CD4-positive, alpha-beta T cell treated with Interleukin-17A for 1 hour (primary cell): ENCODE measurements at places on chromosomes 6 and 20.

DNA sequence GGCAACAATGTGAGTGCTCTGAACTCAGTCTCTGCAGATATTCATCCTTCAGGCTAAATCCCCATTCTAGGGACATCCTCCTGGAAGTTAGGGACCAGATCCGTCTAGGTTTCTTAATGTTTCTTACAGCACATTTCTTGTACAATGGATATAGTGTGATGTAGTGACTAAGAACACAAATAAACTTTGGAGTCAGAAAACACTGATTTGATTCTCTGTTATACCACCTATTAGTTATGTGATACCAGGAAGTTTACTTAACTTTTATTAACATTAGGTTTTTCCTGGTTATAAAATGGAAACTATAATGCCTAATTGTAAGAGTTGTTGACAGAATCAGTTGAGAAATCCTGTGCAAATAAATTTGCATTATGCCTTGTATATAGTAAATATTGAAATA, 57.6 kb upstream of the KCNQ5 start:
- DNase-seq, result no peak

GRCh38 chr6:138815797-138816528, 20.1 kb downstream of the ECT2L start:
- peak; percentile 59 for DNase-seq

- DNase-seq, result no peak
Observed at GRCh38 chr20:11850901-11851300, 66.8 kb upstream of the BTBD3 start.

DNA sequence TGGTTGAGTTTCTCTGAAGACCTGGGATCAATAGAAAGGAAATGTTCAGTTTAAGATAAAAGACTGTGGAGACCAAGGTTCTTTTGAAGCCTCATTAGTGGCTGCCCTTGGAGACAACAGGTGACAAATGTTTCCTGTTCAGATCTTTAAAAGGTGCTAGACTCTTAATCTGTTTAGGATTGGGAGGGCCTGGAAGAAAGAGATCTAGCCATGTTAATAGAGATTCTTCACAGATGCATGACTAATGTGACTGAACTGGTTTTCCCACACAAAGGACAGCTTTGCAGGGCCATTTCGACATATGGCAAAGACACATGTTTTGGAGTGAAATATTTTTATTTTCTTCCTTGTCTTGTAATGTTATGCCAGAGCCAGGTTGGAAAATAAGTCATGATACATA, 82.2 kb downstream of the WDR27 start:
- DNase-seq, result no peak

DNA sequence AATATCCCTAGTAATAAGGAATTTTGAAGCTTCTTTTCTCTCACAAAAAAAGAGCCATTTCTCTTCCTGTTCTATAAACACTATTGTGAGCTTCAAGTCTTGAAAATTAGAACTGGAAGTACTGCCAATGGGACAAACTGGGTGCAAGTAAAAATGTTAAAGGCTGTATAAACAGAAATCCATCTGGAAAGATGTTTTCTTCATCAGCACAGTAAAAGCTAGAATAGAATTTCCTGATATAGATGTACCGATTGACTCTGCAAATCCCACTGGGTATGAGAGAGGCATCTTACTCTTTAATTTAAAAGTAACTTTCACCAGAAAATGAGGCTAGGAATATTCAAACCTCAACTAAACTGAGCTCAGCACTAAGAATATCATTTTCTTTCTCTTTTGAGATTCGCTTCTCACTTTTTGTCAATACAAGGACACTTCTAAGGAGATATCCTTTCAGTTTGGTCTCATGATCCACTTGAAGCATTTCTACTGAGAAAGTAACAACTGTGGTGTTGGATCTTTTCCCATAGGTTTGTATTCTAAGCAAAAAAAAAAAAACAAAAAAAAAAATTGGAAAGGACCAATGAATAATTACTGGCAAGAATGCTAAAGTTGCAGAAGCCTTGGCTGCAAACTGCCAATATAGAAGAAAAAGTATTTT, 169.0 kb upstream of the PRDM1 start:
- no peak for DNase-seq

DNA sequence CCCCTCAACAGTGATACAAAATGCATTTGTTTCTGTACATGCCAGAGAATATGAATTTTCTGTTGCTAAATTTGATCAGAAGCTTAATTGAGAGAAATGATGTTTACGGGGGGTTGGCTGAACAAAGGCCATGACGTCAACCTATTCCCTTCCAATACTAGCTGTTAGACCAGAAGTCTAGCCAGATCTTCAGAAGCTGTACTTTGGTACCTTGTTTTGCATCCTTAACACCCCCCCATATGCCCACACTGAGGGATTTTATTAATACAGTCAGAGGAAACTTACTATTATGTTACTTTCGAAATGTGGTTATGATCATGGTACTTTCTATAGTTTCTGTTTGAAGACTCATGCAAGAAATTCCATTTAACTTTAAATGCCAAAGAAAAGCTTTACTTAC, 3.1 kb downstream of the NCOA7 start:
- peak; percentile 43 for DNase-seq

DNA sequence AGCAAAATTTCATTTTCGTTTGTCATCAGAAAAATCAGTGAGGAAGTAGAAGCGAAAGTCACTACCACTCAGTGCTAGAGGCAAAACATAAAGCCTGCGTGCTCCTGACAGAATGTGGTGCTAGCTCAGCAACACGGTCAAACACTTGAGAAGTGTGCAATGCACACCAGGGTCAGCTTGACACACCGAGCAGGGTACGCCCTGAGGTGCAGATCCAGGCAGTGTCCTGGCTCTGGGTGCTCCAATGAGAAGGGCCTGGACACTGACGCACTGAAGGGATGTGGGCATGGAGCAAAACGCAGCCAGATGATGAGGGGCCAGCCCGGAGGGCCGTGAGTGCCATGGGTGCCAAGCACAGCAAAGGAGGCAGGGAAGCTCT, 5.9 kb downstream of the RNASET2 start:
- peak; percentile 45 for DNase-seq

GRCh38 chr20:24437196-24438082, 32.0 kb upstream of the SYNDIG1 start:
- no peak for DNase-seq

DNA sequence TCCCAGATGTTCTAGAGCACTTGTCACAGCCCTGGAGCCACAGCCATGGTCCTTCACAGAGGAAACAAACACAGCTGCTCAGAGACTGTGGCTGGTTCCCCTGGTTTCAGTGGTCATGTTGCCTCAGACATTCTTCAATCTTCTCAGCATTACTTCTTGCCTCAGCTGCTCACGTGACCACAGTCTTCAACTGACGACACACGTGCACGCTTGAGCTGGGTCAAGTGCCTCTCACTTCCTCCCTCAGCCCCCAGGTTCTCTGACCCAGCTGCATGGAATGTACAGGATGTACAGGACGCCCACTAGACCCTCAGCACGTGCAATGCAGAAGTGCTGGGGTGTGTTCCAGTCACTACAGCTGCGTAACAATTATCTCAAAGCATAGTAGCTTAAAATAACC, 159.8 kb upstream of the GGTLC1 start:
- peak; percentile 43 for DNase-seq

GRCh38 chr6:146389740-146390139, 153.9 kb upstream of the RAB32 start:
- no peak for DNase-seq

- DNase-seq, result no peak
Observed at GRCh38 chr6:42550277-42550676, 13.6 kb upstream of the UBR2 start.

GRCh38 chr6:69795469-69796072, 1.2 kb downstream of the LMBRD1 start:
- DNase-seq, result no peak

DNA sequence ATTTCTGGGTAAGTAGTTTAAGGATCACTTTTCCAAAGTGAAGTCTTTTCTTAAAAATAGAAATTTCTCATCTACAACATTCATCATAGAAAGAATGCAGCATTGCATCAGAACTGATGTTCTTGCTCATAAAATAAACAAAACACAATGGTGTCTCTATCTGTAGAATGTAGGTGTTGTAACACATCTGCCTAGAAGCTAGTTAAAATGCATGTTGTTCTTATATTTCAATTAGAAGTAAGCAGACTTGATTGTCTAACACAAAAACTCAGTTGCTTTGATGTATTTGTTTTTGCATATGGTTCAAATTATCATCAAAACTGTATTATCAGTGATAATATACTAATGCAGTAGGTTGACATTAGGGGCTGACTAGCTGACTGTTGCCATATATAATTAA, 654.7 kb upstream of the FLRT3 start:
- no peak for DNase-seq

GRCh38 chr20:12875510-12875909, 133.3 kb upstream of the SPTLC3 start:
- DNase-seq, result no peak

- DNase-seq, result no peak
Observed at GRCh38 chr20:57386762-57387161, 4.4 kb upstream of the RBM38 start.

GRCh38 chr20:64049878-64050260, 430 bp upstream of the SOX18 start:
- no peak for DNase-seq

- no peak for DNase-seq
Observed at GRCh38 chr6:15322781-15323536, 77.1 kb downstream of the JARID2 start.

- no peak for DNase-seq
Observed at GRCh38 chr6:25017486-25017885, 81.7 kb upstream of the RIPOR2 start.

GRCh38 chr6:24296944-24297343, 60.9 kb downstream of the DCDC2 start:
- no peak for DNase-seq

DNA sequence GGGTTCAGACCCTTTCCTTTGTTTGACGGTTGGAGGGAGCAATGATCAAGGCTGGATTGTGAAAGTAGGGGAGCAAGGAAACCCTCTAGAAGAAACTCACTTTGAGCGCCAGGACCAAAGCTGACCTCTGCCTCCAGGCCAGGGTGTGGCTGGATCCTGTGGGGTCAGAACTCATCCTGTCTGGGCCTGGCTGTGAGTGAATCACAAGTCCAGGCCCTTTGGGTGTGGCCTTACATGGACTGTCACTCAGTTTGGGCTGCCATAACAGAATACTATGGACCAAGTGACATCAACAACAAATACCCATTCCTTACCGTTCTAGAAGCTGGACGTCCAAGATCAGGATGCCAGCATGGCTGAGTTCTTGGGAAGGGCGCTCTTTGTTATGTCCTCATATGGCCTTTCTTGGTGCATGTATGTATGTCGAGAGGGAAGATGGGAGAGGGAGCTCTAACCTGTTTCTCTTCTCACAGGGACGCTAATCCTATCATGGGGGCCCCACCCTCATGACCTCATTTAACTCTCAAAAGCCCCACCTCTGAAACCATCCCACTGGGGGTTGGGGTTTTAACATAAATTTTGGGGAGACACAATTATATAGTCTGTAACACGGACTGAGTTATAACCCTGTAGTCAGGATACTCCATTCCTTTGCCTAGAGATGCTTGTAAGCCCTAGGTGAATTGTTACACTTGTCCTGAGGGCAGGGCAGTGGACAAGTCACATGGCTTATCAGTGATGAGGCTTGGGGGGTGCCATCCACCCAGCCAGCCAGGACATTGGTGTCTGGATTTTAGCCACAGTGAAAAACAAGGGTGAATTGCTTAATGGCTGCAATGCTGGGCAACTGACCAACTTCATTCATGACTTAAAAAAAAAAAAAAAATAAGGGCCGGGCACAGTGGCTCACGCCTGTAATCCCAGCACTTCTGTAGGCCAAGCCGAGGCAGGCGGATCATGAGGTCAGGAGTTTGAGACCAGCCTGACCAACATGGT, 80.0 kb downstream of the TRMT11 start:
- no peak for DNase-seq

- DNase-seq, result no peak
Observed at GRCh38 chr6:2447931-2448330, 202.5 kb upstream of the GMDS start.

- no peak for DNase-seq
Observed at GRCh38 chr6:39992861-39993622, 58.8 kb upstream of the MOCS1 start.

DNA sequence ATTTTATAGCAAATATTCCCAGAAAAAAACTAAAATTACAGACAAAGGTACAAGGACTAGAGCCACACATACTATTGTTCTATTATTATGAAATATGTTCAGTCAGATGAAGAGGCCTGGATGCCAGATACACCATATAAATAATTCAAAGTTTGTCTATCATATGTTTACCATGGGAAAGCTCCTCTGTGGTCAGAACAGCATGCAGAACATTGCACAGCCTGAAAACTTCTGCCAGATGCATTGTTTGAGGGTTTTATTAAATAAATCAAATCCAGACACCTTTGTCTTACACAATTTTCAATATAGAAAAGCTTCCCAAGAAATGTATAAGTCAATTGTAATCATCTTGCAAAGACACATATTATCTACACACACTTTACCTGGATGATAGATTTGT, 35.0 kb upstream of the COL21A1 start:
- no peak for DNase-seq

DNA sequence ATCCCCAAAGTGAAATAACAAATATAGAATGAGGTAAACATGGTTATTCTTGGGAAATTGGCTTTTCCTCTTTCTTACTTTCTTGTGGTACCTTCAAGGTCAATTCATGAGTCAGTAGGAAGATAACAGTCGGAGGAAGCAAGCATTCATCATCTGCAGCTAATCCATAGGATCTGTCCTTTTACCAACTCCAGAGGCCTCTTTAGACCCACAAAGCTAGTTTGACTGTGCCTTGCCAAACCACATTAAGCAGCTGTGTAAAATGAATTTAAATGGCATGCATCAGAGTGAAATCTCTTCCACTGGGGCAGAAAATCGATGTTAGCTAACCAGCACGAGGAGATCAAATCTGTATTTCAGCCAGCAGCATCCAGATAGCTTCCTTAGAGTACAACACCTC, 171.3 kb downstream of the TMEM242 start:
- no peak for DNase-seq

DNA sequence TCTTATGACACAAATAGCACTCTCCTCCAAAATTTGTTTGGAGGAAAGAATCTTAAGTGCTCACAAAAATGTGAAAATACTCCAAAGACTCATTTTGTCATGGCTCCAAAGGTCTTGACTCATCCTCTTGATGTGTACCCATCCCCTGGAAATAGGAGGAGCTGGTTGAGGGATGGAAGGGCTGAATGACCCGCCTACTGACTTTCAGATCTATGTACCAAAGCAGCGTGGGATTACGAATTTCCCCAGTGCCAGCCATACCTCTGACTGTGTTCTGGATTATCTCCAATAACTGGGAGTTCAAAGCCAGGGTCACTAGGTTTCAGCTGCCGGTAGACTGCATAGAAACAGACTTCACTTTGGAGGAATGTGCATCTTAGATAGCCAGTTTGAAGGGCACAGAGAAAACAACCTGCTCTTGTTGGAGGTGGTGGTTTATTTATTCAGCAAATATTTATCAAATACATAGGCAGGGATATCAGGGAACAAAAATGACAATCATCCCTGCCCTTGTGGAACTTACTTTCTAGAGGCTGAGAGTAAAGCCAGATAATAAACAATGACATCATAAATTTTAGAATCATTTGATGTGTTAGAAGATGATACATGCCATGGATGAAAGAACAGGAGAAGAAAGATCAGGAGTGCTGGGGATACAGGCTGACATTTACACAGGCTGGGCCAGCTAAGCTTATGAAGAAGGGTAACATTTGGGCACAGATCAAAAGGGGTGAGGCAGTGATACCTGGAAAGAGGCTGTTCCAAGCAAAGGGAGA, 246.6 kb downstream of the TBXT start:
- DNase-seq, result no peak

GRCh38 chr20:39876976-39877635, 811.9 kb downstream of the MAFB start:
- DNase-seq, result no peak

- peak; percentile 81 for DNase-seq
Observed at GRCh38 chr6:41424370-41425058, 89.1 kb downstream of the NCR2 start.

- no peak for DNase-seq
Observed at GRCh38 chr6:85193339-85193738, 256.5 kb upstream of the NT5E start.
